ENCODE measurements at places on chromosomes 6 and 20. TPM values are rescaled to one million over a fixed set of nuclear protein-coding genes. Genes with fewer than 3 reads are reported as not detected.

Gene LAMA4
- not detected for total RNA-seq

- DNase-seq, result no peak
Measured at GRCh38 chr6:11609324-11610071, 71.9 kb downstream of the TMEM170B start.

DNA sequence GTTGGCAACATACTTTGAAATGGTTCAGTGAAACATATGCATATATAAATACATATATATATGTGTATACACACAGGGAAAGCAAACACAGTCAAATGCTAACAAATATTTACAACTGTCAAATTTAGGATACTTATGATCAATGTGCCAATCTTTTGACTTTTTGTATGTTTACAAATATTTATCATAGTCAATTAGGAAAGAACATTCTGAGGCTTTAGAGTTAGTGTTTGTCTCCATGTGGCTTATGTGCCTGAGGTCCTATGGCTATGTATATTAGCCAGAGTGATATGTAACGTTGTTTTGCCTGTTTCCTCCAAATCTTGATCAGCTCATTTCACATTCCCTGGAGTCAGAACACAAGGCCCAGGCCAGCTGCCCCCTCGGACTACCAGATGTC, 126.5 kb upstream of the MAN1A1 start:
- DNase-seq, result no peak

Gene PIGT
- 86.7 TPM for total RNA-seq

- no peak for DNase-seq
Measured at GRCh38 chr6:63558278-63558677, 14.0 kb upstream of the LOC128125822 start.

GRCh38 chr6:42239736-42240375, 22.2 kb upstream of the MRPS10 start:
- DNase-seq, result no peak

Gene GLP1R
- not detected for total RNA-seq

DNA sequence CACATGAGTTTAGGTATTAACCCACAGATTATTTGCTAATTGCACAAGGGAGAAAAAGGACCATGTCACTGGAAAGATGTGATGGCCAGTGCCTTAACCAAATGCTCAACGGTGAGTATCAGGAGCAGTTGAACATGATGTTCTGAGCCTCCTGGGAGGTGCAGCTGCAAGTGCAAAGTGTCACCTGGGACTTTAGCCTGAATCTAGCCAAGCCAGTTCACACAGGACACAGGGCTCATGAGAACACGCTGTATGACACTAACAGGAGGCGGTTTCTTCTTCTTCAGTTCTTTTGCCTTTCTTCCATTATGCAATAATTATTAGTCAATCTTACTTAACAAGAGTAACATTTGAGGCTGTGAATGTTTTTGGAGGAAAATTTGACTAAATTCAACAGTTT, 225.3 kb downstream of the THBS2 start:
- no peak for DNase-seq

Gene ISM1
- 0.23 TPM for total RNA-seq

- DNase-seq, result no peak
Measured at GRCh38 chr6:90304308-90304707, 7.7 kb upstream of the BACH2 start.

GRCh38 chr6:228881-229651, 63.2 kb upstream of the DUSP22 start:
- no peak for DNase-seq

GRCh38 chr20:10842116-10842515, 168.3 kb upstream of the JAG1 start:
- no peak for DNase-seq

DNA sequence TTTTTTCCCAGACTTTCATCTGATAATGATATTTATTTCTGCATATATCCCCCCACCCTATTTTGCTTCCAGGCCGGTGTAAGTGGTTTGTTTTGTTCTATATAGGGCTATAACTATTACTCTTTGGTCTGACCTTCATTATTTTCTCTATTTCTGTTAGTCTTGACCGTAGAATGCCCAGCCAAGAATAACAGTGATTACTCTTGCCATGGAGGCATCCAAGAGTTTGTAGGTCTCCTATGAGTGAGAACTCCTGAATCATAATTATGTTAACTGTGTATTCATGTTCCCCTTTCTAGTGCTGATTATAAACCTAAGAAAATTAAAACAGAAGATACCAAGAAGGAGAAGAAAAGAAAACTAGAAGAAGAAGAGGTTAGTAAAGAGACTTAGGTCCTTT, 52.2 kb downstream of the TOP1 start:
- no peak for DNase-seq

Gene POM121L2
- total RNA-seq, result not detected

DNA sequence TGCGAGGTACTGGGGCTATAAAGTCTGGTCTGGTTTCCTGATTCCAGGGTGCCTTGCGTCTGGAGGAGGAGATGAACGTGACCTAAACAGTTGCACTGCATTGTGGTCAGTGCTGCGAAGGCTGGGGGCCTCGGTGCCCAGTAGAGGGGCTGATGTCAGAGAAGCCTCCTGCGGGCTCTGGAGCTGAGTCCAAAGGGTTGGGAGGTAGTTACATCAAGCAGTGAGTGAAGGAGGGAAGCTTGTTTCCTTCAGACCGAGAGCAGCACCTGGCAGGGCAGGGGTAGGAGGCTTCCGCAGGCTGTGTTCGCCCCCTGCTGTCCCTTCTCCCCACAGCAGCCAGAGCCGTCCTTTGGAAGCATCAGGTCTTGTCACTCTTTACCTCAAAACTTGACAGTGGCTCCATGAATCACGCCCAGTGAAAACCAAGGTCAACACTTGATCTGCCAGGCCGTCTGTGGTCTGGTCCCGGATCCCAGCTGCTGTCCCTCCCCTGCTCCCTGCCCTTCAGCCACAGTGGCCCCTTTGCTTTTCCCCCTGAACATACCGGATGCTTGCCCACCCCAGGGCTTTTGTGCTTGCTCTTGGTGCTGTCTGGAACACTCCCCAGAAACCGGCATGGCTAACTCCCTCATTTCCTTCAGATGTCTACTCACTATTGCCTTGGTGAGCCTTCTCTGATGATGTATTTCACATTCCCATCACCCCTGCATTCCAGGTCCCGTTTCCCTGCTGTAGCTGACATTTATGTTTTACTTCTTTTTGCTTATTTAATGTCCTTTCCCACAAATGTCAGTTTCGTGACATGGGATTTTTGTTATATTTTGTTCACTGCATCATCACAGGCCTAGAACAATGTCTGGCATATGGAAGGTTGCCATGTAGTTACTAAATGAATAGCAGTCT, 7.0 kb downstream of the DYNLRB1 start:
- DNase-seq, result peak; percentile 32

GRCh38 chr6:119442776-119443184, 93.2 kb upstream of the MAN1A1 start:
- no peak for DNase-seq

GRCh38 chr6:116974526-116975316, 97.7 kb downstream of the RFX6 start:
- no peak for DNase-seq

Gene DST
- 1.0 TPM for total RNA-seq

- no peak for DNase-seq
Measured at GRCh38 chr6:106381881-106382280, 21.4 kb downstream of the CRYBG1 start.

DNA sequence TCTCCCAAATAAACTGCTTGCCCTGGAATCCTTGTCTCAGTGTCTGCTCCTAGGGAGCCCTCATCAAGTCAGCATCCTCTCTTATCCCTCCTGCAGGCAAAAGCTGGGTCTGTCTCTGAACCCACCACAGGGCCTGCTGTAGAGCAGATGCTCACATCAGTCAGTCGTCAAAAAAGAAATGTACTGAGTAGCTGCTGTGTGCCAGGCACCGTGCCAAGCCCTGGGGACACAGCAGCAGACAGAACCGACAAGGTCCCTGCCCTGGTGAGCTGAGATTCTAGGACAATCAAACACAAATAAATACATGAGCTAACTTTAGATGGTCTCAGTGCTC, 68.5 kb downstream of the EYA2 start:
- DNase-seq, result no peak

GRCh38 chr6:159282421-159282820, 113.2 kb downstream of the FNDC1 start:
- DNase-seq, result no peak

Gene FRK
- not detected for total RNA-seq

GRCh38 chr6:146770965-146771735, 172.4 kb downstream of the ADGB start:
- DNase-seq, result peak; percentile 57

Gene TREM2
- 0.49 TPM for total RNA-seq

- DNase-seq, result no peak
Measured at GRCh38 chr6:153207006-153207405, 75.9 kb upstream of the RGS17 start.

Gene CLPSL2
- not detected for total RNA-seq

DNA sequence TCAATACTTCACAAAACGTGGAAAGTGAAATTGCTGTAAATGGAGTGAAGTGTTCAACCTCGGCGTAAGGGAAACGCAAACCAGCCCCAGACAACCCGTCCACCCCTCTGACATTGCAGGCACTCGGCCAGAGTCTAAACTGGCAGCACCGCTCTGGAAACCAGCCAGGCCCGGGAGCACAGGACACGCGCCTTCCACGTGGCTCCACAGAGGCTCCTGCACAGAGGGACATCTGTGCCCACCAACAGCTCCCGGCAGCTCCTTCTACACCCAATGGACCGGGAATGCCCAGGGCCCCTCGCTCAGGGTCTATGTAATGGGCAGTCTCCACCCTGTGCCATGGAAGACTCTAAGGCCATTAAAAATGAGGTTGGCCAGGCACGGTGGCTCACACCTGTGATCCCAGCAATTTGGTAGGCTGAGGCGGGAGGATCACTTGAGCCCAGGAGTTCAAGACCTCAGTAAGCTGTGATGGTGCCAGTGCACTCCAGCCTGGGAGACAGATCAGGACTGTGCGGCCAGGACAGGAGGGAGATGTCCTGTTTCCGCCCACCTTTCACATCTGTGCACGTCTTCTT, 3.4 kb upstream of the HELZ2 start:
- no peak for DNase-seq

DNA sequence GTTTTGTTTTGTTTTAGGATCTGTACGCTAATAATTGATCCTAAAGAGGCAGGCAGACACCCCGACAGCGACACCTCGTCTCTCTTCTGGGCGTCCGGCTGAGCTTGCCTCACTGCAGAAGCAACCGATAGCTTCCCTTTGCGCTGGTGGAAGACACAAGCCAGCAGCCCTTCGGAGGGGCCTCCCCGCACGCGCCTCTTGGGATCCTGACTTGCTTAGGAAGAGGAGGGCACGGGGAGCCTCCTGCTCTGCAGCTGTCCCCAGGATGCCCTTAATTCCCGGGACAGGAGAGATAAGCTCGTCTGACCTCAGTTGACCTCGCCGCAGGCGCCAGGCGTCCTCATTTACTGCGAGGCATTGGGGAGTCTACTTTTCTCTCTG, 94.0 kb downstream of the CD83 start:
- DNase-seq, result peak; percentile 2

GRCh38 chr20:6295127-6295866, 172.5 kb upstream of the FERMT1 start:
- DNase-seq, result no peak

- DNase-seq, result no peak
Measured at GRCh38 chr6:14059791-14060436, 57.7 kb upstream of the CD83 start.

Gene COX4I2
- not detected for total RNA-seq

- no peak for DNase-seq
Measured at GRCh38 chr20:51463560-51463959, 79.0 kb downstream of the NFATC2 start.

Gene C20orf202
- total RNA-seq, result 0.85 TPM

DNA sequence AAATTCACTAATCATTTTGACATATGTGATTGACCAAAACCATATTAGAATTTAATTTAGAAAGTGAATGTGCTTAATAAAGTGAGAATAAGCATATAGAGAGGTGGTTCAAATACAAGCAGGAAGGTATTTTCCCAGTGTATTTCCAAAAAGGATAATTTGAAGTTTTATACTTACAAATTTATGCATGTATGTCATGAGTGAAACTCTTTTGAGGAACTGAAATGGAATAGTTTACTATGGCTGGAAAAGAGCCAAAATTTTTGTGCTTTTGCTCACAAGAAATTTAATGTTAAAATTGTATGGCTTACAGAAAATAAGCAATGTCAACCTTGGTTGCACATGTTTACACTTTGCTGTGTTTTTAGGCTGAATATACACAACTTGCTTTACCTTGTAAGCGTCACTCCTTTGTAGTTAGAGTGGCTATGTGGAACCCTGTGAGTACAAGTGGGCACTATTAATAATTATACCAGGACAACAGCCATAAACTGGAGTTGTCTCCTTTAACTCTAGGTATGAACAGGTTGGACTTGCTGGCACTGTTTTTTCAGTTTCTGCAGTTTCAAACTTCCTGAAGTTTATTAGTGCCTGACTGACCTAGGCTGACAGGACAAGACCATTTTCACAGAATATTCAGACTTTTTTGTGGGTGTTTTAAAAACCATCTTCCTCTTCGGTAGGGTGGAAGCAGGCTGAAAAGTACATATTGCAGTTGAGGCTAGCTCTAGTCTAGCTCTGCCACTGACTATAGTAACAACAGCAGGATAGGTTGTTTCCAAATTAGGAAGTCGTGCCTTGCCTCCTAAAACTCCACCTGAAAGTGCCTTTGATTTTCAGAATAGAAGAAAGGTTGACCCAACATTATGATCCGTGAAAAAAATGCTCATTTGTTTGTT, 6.0 kb downstream of the AFDN start:
- no peak for DNase-seq

- DNase-seq, result no peak
Measured at GRCh38 chr6:44966449-44967092, 361.6 kb upstream of the RUNX2 start.

Gene GGTLC1
- not detected for total RNA-seq

Gene BHLHE23
- total RNA-seq, result not detected

- no peak for DNase-seq
Measured at GRCh38 chr20:54620611-54621010, 145.2 kb downstream of the DOK5 start.

DNA sequence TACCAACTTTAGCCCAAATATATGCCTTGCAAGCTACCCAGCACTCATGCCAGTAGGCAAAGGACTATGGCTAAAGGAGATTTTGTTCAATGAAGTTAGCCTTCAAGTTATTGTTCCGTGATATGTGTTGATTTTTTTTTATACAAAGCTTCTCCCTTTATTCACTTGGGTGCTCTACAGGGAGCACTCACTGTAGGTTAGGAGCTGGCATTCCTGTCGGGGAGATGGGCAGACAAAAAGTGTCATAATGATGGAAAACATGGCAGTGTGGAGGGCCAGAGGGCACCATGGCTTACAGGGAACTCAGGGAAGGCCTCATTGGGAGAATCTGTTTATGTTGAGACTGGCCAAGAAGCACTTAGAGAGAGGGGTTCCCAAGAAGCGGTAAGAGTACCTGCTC, 292.4 kb downstream of the TSHZ2 start:
- no peak for DNase-seq

DNA sequence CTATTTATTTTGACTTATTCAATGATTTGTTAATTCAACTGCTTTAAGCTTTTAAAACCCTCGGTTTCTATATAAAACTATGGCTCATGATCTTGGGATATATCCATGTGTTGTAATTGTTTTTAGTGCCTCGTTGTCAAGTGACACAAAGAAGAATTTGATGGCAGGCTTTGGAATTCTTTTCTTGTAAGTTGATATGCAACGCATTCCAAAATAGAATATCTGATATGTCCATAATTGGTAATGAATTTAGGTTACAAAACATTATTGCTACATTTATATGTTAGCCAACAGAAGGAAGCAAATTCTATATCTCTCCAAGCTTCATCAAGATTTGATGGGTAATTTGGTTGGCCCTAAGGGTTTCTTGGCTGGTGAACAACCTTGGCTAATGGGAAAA, 220.4 kb upstream of the RIMS1 start:
- no peak for DNase-seq
